ENCODE measurements at places on chromosomes 6 and 20.

DNA sequence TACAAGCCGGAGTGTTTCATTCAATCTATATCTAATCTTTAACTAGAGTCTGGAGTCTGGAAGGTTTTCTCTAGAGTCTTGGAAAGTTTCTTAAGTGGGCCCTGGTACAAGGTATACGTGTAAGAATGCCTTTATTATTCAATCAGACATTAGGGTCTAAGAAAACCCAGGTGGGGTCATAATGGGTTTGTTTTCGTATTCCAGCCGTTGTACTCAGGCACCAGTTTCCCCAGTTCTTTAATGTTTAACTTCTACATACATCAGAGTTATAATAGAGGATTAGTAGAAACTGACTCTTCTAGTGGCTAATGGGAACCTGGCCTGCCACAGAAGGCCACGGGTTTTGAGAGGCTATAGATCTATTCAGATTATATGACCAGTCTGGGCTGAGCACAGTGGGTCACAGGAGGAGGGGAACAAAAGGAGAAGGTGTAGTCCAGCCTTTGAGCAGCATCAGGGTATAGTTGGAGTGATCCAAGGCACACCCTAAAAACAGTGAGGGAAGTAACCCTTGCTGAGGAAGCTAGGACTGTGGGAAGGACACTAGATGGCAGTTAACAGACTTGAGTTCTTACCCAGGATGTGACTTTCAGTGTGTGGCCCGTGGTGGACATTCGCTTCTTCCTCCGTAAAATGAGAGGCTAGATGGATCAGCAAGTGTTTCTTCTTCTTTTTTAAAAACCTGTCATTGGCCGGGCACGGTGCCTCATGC, 15.5 kb downstream of the FAM83B start:
- no peak for DNase-seq

DNA sequence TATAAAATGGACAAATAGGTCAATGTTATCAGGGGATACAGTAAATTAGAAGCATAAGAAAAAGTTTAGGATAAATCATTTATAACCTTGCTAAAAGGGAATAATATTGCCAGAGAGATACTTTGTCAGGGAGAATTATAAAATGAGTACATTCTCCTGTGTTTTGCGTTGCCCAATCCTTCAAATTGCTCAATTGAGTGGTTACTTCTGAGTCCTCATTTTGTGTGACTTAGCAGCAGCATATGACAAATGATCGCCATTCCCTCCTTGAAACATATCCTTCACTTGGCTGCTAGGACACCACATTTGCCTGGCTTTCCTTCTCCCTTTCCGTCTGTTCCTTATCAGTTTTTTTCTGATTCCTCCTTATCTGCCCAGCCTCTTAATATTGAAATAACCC, 106.7 kb upstream of the FLRT3 start:
- DNase-seq: no peak

DNA sequence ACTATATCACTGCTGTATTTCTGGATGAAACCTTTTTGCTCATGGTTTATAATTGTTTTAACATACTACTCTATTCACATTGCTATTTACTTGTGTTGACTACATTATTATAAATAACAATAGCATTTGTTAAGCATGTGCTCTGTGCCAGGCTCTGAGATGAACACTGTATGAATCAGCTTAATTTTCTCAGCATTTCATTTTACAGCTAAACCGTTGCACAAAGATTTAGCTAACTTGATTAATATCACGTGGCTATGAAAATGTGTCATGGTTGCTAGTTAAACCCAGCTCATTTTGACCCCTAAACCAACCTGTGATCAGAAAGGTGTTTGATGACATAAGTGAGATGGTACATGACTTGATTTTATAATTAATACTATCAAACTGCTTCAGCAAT, 77.5 kb downstream of the NCOA7 start:
- no peak for DNase-seq

DNA sequence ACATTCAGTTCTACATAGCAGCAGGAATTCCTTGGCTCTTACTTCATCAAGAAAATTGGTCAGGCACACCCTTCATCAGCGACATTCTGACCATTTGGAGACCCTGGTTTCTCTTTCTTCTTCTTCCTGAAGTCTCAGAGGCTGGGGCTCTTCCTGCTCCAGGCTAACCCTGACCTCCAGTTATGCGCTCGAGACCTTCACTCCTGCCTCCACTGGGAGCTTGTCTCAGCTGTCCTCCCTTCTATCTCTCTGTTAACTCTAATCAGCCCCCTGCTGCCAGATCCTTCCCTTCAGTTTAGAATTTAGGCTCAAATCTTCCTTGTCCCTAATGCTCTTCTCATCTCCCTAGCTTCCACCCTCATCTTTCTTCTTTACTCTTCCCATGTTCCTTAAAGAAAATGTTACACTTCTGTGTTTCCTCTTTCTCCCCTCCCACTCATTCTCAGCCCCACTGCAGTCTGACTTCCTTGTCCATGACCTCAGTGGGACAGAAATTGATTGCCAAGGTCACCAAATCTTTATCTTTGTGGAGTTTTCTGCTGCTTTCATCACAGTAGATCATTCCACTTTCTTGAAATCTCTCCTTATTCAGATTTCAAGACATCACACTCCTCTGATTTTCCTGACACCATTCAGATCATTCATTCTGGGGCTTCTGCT, 8.4 kb upstream of the HLA-DOA start:
- DNase-seq: no peak

DNA sequence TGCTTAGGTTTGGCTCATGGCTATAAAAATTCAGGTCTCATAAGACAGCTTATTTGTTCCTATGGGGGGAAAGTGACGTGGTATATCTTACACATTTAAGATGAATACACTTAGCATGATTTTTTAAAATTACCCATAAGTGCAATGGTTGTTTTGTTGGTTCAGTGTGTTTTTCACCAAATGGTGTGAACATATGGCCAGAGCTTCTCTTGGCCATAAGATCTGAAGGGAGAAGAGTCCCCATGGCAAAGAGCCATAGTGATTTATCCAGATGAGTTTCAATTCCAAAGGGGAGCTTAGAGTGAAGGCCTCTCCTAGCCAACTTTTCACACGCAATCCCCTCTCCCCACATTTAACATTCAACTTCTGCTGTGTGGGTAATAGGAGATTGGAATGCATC, 107.6 kb downstream of the TMEM242 start:
- DNase-seq: no peak

- no peak for DNase-seq
Observed at GRCh38 chr6:10431423-10432164, 16.7 kb upstream of the TFAP2A start.

GRCh38 chr6:6790393-6790792, 201.9 kb downstream of the LY86 start:
- DNase-seq: no peak

- DNase-seq: peak; percentile 21
Observed at GRCh38 chr20:34222208-34222607, 19.0 kb upstream of the ASIP start.

GRCh38 chr6:149962461-149963211, 1.1 kb upstream of the ULBP1 start:
- DNase-seq: no peak
